AG04449 (cell line): ENCODE measurements at places on chromosomes 2 and 18.

- no peak for DNase-seq
Observed at GRCh38 chr2:226362980-226363379, 436.6 kb downstream of the IRS1 start.

DNA sequence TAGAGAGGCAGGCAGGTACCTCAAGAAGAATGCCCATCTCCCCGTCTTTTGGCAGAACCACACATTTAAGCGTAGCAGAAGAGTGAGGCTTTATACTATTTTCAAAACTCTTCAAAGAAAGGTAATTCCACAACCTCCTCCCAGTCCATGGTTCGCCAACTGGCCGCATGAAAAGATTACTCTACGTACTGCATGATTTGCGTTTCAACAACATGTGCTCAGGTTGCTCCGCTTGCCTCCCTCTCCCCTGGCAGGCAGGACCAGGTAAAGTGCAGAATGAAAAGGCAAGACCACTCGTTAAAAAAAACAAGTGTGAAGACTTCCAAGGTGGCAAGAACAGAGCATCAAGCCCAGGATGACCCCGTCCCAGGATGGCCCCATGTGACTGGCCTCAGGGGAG is 143.7 kb downstream of the SP3 start:
- no peak for DNase-seq

- DNase-seq: no peak
Observed at GRCh38 chr18:75418293-75419005, 9.1 kb downstream of the SMIM21 start.

DNA sequence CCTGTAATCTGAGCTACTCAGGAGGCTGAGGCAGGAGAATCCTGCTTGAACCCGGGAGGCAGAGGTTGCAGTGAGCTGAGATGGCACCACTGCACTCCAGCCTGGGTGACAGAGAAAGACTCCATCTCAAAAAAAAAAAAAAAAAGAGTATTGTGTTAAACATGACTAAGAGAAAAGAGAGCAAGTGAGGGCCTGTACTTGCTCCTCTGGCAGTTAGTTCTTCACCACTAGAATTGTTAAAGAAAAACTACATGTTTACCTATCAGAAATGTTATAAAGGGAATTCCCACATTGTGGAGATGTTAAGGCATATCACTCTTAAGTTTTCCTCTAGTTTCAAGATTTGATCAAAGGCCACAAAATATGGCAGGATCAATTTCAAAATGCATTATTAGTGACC is 75.4 kb upstream of the LRATD1 start:
- no peak for DNase-seq

GRCh38 chr2:237392186-237392585 is 21.8 kb downstream of the COL6A3 start:
- no peak for DNase-seq

DNA sequence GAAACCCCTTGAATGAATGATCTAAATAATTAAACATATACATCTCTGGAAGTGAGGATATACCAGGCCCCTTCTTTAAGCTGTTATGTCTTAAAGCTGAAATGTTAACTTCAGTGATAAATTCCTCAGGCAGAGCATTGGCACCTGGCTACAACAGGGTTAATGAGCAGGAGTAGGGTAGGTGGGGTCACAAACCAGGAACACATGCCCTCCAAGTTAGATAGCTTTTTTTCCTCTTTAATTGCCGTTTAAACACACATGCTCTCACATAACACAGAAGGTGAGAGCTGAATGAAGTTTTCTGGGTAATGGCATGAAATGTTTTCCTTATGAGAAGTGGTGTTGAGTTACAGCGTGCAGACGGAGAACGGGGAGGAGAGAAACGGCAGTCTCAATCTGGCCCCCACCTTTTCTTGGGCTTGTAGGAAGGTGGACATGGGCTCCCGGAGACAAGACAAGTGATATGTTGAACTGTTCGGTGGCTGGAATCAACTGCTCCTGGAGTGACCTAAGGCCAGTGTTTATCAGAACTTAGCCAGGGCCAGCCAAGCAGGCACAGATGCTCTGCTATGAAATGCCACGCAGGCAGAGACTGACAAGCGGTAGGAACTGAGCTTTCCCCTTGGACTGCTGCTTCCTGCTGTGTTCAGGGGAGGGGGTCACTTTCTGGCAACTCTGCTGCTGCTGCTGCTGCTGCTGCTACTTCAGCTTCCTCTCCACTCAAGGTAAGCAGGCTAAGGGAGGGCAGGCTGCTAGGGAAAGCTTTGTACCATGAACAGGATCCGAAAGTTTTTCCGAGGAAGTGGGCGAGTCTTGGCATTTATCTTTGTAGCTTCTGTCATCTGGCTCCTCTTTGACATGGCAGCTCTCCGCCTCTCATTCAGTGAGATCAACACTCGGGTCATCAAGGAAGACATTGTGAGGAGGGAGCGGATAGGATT is at the start of gene GALNT5:
Gene GALNT5, plus strand, starts transcription at position 394 of the 941 bp plus-strand sequence. Its CDS starts 378 bp downstream, at position 772.
- no peak for DNase-seq

GRCh38 chr2:231312066-231312465 is 83.4 kb upstream of the B3GNT7 start:
- DNase-seq: no peak

- no peak for DNase-seq
Observed at GRCh38 chr2:98771721-98772524, 41.0 kb upstream of the MGAT4A start.

GRCh38 chr2:206718296-206718695 is at the start of gene DYTN:
Gene DYTN (minus strand): TSS chr2:206718396. CDS start chr2:206718279, 117 bp downstream.
- DNase-seq: no peak

- no peak for DNase-seq
Observed at GRCh38 chr2:127985735-127986134, 42.1 kb downstream of the SAP130 start.

DNA sequence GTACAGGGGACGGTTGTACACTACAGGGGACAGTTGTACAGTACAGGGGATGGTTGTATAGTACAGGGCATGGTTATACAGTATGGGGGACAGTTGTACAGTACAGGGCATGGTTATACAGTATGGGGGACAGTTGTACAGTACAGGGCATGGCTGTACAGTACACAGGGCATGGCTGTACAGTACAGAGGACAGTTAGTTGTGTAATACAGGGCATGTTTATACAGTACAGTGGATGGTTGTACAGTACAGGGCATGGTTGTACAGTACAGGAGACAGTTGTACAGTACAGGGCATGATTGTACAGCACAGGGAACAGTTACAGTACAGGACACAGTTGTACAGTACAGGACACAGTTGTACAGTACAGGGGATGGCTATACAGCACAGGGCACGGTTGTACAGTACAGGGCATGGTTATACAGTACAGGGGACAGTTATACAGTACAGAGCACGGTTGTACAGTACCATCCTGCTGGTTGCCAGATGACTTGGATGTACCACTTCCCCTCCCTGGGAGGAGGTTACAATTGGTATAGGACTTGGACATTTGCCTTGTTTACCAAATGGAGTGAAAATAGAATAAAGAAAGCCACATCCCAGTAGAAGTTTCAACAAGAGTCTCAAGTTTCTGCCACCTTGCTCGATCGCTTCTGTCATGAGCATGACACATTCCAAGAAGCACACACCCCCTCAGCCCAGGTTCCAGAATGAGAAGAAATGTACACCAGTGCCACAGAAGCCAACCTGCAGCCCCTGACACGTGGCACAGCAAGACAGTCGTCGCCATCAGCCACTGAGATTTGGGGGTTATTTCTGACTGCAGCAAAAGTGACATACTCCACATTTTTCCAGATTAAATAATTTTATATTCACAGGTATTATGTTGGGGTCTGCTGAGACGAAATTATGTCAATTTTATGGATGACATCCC is 16.0 kb downstream of the CYRIA start:
- no peak for DNase-seq

DNA sequence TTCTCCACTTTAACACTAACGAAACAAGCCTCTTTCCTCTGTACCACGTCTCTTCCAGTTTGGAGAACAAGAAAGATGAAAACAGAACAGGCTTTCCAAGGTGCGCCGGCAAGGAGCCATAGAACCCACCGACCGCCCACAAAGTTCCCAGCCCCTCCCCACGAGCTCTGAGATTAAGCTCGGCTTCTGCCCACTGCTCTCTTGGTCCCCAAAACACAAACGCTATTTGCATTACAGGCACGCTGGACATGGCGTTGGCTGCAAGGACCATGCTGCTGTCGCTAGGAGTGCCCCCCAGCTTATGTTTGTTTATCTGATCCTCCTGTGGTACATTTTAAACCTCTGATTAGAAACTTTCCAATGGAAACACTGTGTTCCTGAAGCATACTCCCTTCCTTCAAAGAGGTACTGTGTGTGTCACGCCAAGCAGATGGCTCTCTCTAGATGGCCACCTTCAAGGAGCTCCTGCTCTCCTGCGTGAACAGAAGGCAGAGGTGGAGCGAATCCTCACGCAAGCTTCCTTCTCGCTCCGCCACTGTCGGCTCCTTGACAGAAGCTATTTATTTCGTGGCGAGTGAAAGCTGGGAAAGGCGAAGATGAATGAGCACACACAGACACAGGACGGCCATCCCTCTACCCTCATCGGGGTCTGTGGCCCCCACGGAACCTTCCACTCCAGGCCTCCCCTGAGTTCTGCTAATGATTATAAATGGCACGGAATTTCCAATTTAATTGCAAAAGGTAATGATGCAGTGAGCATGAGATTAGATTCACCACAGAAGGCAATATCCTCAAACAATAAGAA is 166.2 kb downstream of the EIPR1 start:
- DNase-seq: no peak
